ENCODE measurements at places on chromosomes 7 and 10. TPM values are rescaled to one million over a fixed set of nuclear protein-coding genes. Genes with fewer than 3 reads are reported as not detected.
A peak's percentile ranks its signal among the peaks of the same experiment; 100 is the strongest.

GRCh38 chr7:149454006-149454405 is 6.9 kb downstream of the ZNF777 start:
- peaks cover 8% of the 10 kb centered on the region for H3K36me3 ChIP-seq
- no peak overlapping the region for H3K27ac ChIP-seq
- no peak overlapping the region for H3K4me3 ChIP-seq
- no peaks in the 10 kb centered on the region for H3K4me1 ChIP-seq

GRCh38 chr10:101829561-101830315 is 11.5 kb upstream of the OGA start:
- H3K4me1 ChIP-seq: peaks cover 17% of the 10 kb centered on the region
- DNase-seq: peak; percentile 78
- peak overlapping the region; percentile 66 for H3K4me3 ChIP-seq
- no peak overlapping the region for H3K27ac ChIP-seq
- no peaks in the 10 kb centered on the region for H3K27me3 ChIP-seq

GRCh38 chr7:48360574-48360973 is 189.3 kb downstream of the ABCA13 start:
- H3K36me3 ChIP-seq: no peaks in the 10 kb centered on the region
- H3K27ac ChIP-seq: no peak overlapping the region
- no peaks in the 10 kb centered on the region for H3K4me1 ChIP-seq
- no peak for DNase-seq

DNA sequence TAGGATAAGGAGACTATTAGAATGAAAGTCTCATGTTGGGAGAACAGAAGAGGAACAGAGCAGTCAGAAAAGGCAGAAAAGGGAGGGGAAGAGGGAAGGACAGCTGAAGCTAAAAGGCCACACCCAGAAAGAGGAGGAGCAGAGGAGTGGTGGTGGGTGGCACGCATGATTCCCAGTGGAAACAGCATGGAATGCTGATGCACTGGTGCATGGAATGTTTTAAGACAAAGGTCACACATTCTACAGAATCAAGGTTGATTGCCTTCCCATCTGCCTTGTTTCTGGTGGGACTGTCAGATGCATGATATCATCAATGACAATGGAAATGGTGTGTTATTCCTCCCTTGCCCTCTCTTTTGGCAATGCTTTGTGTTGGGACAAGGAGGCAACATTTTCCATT is 285.4 kb upstream of the MKI67 start:
- no peaks in the 10 kb centered on the region for H3K27me3 ChIP-seq
- no peak for DNase-seq
- no peak overlapping the region for H3K4me3 ChIP-seq
- no peak overlapping the region for H3K27ac ChIP-seq

TFR2 gene
- total RNA-seq: 5.7 TPM

DOCK1 gene
- 53.0 TPM for total RNA-seq

NPTX2 gene
- 14.0 TPM for total RNA-seq

All from H1 (cell line).